CD4-positive, alpha-beta T cell treated with Interferon alpha-2 for 1 hour (primary cell): ENCODE measurements at places on chromosomes 6 and 20.

DNA sequence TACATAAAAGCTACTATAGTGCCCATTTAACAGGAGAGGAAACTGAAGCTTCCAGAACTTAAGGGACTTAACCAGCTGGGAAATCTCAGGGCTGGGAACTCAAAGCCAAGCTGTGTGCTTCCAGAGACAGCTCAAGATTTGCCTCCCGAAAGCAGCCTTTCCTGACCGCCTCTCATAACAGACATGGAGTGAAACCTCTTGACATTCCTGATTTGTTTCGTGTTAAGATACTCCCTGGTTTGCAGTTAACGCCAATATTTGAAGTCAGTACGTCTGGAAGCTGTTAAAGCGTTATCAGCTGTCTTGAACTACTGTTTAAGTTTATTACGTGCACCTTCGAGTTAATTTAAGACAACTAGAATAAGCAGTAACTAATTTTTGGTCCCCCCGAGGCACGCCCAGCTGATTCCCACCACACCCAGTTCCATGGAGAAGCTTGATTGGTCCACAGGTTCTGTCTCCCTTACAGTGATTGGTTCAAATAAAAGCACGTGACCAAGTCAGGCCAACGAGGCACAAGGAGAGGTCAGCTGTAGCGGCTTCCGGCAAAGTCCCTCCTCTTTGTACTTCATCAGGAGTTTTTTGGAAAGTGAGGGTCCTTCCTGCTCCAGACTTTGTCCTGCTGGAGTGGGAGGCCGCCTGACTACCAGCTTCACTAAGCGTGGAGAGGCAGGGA lies 8.9 kb upstream of the TCP11 start:
- no peak for DNase-seq

DNA sequence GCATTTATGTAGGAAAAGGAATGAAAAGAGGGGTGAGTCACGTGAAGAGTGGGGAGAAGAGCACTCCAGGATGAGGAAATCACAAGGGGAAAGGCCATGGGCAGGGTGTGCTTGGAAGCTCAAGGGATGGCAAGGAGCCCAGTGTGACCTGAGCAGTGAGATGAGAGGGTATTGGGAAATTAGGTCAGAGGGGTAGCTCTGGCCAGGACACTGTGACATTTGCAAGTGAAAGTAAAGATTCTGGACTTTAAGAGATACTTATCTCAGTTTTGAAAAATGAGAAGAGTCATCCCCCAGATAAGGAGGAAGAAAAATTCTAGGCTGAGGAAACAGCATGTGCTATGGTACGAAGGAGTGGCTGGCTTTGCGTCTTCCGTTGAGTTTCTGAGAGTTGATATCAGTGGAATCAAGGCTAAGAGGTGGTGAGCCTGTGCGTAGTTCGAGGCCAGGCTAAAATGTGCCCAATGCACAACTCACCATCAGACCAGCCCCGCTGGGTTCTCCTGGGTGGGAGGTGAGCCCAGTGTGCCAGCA lies 79.9 kb downstream of the GCLC start:
- no peak for DNase-seq

GRCh38 chr20:1801225-1801928 lies 93.8 kb upstream of the SIRPA start:
- DNase-seq = no peak

DNA sequence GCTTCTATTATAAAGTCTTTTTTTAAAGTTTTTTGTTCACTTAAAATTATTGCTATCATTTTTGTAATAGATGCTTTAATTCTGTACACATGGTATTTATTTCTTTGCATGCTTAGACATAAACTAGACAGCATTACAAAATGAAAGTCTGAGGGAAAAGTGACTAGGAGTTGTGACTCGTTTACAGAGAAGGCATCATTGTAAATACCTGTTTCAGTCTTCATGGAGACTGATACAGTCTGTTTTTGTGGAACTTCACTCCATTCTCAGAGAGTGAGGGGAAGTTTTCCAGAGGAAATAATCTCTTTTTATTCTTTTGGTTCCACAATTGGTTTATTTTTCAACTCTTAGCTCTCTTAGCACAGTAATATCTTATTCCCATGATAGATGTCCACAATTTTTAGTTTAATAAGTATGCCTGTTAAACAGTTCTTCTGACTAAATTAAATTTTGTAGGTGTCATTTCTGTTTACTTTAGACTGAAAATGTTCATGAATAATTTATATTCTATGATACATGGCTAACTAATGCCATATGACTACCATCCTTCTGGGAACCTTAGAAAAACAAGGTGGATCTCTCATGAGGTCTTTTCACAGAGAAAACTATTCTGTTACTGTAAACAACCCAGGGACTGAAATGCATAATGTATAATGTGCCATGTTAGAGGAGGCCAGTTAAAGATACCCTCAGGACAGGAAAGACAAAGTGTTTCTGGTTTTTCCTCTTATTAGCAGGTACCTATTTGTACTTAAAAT lies 69.2 kb downstream of the MYO6 start:
- no peak for DNase-seq

GRCh38 chr20:38586181-38586525 lies 5.2 kb downstream of the ADIG start:
- no peak for DNase-seq
